ENCODE measurements at places on chromosomes 13 and 19.

DNA sequence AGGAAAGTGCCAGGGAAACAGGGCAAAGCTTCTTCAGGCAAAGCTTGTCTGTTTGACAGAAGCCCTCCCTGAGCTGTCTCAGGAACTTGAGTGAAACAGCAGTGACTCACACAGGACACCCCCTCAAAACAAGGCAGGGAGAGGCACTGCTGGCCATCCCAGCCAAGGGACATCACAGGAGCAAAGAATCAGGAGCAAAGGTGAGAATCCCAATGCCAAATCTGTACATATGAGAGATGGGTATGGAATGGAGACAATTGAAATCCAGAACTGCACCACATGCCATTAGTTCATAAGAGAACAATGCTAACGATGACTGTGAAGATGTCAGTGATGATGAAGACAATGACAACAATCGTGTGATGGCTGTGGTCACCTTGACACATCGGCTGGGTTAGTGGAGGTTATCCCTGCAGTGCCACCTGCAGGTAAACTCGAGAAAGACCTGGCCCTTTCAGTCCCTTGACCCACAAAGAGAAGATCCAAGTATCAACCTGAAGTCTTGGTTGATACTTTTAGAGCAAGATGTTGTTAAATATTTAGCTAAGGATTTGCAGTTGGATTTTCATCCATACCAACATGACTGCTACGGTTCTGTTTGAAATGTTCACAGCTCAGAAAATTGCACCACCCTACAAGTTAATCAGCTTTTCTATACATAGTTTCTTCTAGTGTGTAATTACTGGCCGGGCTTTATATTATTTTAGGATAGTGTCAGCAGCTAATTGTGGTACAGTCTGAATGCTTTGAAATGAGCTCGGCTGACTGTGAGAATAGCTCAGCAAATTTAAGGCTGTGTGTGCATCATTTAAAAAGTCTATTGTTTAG is 42.0 kb upstream of the IPO5 start:
- DNase-seq = no peak

DNA sequence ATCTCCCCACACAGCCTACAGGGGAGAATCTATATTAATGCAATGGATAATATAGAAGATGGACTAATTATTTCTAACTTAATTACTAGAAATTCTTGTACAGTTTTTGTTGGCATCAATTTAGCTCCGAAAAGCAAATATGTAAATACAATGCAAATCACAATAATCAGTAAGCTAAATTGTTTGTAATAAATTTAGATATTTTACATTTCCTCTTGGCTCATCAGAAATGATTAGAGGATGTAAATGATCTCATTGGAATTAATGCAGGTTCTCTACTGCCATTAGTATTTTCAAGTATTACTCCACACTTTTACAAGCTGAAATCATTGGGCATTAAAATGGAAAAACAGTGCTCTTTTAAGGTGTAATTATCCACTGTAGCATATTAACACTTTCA is 741.8 kb upstream of the MIR17HG start:
- no peak for DNase-seq

DNA sequence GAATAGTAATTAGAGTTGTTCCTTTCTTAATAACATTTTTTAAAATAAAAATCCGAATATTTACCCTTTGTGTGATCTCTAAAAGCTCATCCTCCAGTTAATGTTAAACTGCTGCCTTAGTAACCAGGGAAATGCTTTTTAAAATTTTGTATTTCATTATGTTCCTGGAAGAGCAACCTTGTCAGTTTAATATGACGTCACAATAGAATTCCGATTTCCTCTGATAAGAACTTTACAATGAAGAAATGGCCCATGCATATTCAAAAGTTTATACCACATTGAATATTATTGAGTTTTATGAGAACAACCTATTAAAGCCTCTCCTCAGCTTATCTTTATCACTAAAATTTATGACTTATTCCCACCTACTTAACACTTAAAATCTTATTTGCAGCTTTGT is 1566.6 kb downstream of the EFNB2 start:
- DNase-seq = no peak

- no peak for DNase-seq
Measured at GRCh38 chr13:24060993-24061392, 99.5 kb upstream of the SPATA13 start.

DNA sequence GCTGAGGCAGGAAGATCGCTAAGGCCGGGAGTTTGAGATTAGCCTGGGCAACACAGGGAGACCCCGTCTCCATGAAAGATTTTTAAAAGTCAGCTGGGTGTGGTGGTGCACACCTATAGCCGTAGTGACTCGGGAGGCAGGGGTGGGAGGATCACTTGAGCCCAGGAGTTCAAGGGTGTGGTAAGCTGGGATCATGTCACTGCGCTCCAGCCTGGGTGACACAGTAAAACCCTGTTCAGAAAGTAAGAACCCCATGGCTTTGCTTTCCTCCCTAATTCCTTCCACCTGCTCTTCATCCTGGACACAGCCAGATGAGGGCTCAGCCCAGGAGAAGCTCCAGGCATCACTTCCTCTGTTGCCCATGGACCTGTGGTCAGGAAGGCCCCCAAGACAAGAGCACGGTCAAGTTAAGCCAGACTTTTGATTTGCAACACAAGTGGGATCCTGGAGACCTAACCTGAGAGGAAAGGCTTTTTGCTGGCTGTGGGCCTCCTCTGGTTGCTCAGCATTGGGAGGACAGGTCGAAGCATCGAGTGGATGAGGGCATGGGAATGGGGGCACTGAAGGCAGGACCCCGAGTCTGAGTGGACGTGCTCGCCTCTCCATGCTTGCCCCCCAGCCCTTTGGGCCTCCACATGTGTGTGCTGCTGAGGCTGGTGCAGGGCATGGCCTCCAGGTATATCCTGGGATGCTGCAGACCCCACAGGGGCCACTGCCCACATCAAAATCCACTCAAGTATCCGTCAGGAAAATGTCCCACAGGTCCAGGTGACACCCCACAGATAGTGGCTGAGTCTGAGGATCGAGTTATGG is 25.4 kb downstream of the TUBA3C start:
- no peak for DNase-seq

DNA sequence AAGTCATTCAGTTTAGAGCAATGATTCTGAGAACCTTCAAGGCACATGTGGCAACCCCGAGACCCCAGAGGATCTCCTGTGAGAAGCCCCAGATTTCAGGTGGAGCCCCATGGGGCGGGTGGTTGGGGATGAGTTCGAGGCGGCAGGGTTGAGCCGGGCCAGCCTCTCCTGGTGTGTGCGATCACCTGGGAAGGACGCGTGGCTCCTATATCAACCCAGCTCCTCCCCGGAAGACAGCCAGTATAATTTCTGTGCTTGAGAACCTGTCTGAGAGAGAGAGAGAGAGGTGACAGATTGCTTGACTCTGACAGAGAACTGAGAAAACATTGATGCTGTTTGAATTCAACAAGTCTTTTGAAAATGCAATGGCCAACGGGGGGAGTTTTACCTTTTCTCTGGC is 89.0 kb downstream of the TEX29 start:
- no peak for DNase-seq

GRCh38 chr19:55229789-55230182 is 1.2 kb upstream of the TMEM86B start:
- DNase-seq = no peak

DNA sequence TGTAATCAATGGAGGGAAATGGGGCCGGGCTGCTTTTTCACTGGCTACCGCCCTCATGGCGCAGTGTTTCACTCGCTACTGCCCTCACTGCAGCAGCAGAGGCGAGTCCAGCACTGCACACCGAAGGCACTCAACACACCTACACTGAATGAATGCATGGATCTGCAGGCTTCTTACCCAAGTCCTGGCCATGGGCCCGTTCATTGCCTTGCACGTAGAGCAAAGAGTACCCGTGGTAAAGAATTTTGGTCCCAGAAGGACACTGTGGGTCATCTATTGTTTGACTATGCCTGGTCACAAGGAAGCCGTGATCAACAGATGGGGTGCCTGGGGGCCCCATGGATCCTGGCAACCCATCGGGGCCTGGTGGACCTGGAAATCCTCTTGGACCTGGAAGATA is 144.9 kb downstream of the COL4A1 start:
- no peak for DNase-seq

DNA sequence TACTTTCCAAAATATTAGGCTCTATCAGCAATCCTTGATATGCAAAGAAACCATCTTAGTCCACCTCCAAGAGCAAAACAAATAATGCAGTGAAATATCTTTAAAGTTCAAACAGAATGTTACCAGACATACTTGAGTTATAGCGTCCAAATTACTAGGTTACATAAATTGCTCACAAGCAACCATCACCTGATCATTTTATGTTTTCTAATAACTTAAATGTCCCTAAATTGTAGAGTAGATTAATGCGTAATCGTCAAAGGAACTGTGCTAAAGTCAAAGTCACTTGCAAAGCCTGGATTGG is 350.6 kb upstream of the ARGLU1 start:
- DNase-seq = no peak

GRCh38 chr13:47426126-47426849 is 529.4 kb upstream of the HTR2A start:
- DNase-seq = no peak

DNA sequence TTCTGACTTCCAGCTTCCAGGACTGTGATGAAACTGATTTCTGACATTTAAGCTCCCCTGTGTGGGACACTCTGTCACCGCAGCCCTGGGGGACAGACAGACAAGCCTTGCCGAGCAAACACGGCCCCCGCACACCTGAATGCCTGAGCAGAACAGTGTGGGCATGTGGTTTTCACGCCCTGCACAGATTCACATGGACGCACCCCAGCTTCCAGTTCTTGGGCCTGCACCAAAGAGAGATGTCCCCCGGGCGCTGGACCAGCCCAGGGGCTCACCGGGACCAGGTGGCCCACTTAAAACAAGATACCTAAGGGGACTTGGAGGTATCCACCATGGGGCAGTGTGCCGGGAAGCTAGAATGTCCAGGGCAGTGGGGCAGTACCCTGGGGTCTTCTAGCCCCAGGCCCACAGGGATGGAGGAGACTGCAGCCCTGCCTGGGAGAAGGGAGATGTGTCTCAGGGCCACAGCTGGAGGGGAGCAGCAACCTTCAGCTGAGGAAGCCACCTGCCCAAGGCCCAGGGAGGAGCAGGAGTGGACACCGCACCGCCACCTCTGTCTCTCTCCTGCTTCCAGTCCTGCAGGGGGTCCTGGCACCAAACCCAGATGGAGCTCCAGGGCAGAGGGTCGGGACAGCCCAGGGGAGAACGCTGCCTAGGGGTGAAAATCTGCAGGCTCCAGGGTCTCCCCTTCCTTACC is 50.5 kb downstream of the SOX1 start:
- no peak for DNase-seq

DNA sequence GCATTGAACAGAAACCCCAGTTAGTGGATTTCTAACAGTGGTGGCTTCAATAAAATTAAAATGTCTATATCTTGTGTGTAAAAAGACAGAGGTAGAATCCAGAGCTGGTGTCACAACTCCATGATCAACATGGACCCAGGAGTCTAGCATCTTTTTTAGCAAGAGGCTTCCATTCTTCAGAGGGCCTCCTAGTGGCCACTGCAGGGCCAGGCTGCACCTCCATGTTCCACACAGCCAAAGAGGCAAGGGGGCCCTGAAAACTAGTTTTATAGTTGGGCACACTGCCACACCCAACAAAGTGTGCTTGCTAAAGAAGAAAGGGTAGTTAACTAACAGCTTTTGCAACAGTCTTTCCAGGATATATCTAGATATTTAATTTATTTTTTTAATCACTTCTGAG is 12.9 kb downstream of the N4BP2L1 start:
- no peak for DNase-seq

DNA sequence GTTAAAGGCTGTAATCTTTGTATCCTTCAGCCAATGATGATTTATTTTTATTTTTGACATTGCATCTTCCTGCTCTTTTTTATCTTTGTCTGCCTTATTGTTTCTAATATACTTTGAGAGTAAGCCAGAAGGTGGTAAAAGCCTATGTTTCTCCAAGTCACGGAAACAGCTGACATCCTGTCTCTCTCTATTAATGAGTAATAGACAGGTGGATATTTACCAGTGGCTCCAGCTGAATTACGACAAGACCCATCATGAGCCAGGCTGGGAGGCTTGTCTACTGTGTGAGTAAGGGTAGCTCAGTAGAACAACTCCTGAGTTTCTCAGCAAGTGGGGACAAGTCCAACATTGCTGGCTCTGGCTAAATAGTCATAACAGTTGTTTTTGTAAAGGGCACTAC is 166.6 kb downstream of the NDFIP2 start:
- DNase-seq = no peak

DNA sequence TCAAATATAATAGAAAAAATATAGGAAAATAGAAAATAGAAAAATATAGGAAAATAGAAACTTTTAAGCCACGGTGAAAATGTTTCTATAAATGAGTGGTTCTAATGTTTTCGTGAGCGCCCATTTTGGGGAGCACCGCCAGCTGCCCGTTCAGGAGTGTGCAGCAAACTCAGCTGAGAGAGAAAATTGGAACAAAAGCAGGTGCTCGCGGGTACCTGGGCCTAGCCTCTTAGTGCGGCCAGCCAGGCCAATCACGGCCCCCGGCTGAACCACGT is 204 bp upstream of the PDX1 start:
- DNase-seq = no peak

DNA sequence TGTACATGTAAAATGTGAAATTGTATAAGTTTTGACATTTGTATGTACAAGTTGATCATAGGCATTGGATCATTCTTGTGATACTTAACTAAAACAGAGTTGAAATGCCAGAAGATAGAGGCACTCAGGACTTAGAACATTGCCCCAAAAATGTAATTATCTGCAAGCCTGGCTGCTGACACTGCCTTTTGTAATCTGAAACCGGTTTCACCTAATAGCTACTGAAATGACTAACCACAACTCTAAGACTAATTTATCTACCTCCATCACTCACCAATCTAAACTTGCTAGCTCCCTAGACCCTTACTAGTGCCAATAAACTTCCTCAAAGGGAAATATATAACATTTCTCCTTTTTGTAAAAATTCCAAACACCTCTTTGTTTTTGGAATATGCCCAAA is 2596.2 kb downstream of the PCDH9 start:
- no peak for DNase-seq

GRCh38 chr19:16807549-16808284 is 21.5 kb upstream of the SIN3B start:
- no peak for DNase-seq

GRCh38 chr13:43861863-43862262 is 17.7 kb downstream of the CCDC122 start:
- no peak for DNase-seq

DNA sequence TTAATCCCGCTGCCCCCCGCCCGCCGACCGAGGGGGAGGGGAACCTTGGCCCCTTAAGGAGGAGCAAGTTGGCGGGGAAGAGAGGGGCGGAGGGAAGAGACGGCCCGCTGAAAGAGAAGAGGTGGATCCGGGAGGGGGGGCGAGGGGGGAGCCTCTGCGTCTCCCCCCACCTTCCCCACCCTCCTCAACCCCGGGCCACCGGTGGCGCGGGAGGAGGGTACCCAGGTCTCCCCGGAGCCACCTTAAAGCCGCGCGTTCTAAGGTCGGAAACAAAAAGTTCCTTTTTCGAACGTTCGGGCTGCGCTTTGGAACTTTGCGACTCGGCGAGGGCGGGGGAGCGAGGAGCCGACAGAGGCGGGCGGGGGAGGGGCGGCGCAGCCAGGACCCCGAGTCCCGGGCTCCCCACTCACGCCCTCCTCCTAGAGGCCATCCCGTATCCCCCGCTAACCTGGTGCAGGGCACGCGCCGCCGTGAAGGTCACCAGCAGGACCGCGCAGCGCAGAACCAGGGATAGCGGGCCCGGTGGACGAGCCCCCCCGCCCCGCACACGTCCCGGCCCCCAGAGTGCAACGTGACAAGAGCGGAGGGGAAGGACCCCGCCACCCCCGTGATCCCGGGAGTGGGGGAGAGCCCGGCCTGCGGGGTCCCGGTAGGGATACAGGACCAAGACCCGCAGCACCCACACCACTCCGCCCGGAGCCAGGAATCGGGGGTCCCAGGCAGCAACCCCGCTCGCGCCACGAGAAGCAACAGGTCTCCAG is 659 bp downstream of the ERF start:
- no peak for DNase-seq

GRCh38 chr19:33210266-33210940 is 15.2 kb downstream of the SLC7A10 start:
- no peak for DNase-seq
